ENCODE measurements at places on chromosomes 4 and X.

- DNase-seq = no peak
Observed at GRCh38 chr4:21034728-21035127, 334.5 kb downstream of the PACRGL start.

DNA sequence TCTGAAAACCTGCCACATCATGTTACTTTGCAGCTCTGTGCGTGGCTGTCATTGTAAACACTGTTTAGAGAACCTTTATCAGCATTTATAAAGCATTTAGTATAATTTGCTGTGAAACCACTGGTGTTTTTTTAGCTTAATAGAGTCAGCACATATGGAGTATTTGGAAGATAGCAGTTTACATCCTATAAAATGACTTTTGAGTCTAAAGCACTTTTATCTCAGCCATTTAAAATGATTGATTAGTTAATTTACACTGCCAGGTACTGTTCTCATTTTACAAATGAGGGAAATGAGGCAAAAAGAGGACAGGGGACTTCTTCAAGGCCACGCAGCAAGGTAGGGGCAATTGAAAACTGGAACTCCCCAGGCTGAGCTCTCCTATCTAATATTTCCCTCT lies 181.7 kb downstream of the FRMPD4 start:
- DNase-seq = no peak

- DNase-seq = peak; percentile 40
Observed at GRCh38 chr4:110196871-110197528, 1.4 kb downstream of the ELOVL6 start.

DNA sequence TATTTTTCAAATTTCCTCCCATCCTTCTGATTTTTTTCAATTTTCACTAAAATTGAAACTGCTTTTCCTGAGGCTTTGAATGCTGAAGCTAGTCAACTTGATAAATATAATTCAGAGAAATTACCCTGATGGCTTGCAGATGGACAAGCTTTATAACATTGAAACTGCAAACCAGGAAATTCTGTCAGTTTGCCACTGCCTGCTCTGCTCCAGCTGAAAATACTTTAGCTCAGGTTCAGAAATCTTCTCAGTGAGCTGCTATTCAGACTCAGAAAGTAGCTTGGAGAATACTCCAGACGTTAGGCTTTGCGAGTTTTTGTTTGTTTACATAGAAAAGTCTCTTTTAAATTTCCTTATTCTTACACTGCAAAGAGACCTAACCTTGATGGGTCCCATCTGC lies 1574.7 kb downstream of the STIM2 start:
- DNase-seq = no peak

GRCh38 chr4:137621056-137621455 lies 88.8 kb upstream of the PCDH18 start:
- no peak for DNase-seq

DNA sequence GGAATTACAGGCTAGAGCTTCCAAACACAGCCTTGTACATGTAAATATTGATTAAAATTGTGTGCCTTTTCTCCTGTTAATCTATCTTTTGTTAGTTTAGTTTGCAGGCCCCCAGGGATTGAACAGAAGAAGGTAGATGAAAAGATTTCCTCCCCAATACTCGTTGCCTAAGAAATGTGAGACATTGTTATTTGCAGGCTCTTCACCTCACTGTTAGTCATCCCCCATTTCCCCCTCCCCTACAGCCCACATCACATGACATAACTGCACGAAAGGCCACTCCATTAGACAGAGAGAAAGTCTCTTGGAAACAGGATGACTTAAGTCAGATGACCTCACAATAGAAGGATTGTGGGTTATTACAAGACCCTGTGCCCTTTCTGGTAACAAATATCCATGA lies 13.3 kb upstream of the MID1 start:
- DNase-seq = peak; percentile 27

GRCh38 chr4:32268863-32269262 lies 1548.7 kb downstream of the PCDH7 start:
- DNase-seq = no peak

- DNase-seq = no peak
Observed at GRCh38 chrX:124358800-124359383, 12.5 kb downstream of the SH2D1A start.

- DNase-seq = no peak
Observed at GRCh38 chr4:23934915-23935314, 45.1 kb upstream of the PPARGC1A start.

- no peak for DNase-seq
Observed at GRCh38 chr4:48653217-48654014, 126.7 kb downstream of the FRYL start.

- no peak for DNase-seq
Observed at GRCh38 chrX:86148594-86148993, 343 bp downstream of the DACH2 start.

DNA sequence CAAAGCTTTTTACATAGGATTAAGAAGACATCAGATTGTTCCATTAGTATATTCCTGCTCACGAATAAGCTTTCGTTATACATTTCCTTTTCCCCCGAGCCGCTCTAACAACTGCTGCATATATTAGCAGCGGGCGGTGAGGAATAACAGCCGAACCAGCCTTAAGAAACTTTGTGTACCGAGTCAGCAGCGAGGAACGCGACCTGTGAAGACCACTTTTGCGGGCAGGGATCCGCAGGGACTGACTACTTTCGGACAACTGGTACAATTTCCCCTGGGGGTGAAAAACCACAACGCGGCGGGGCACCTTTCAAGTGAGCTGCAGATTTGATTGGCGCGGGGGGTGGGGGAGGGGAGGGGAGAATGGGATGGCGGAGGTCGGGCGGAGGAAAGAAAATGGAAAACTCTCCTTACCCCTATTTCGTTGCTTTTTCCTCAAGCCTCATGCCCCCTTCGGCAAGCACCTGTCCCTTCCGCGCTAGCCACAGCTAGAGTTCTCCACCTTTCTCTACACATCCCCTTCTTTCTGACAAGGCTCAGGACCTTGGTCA lies 5.9 kb upstream of the PITX2 start:
- no peak for DNase-seq

GRCh38 chr4:138892483-138893407 lies 122.8 kb upstream of the NOCT start:
- no peak for DNase-seq

DNA sequence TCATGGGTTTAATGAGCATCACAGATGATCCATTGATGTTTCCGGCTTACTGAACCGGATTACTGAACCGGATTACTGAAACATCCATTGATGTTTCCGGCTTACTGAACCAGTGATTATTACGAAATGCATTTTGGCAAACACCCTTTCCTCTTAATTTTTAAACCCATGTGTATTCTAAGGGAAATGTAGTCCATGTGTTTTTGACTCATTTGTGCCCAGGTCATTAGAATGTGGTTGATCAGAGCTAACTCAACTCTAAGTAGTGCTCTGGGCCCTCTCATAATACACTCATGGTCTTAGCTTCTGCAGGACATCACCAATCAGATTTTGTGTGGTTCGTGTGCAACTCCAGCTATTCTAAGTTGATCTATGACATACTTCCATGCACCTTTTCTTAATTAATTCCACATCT lies 141.6 kb downstream of the SPATA18 start:
- no peak for DNase-seq

GRCh38 chr4:104815665-104816064 lies 321.0 kb upstream of the CXXC4 start:
- DNase-seq = no peak

DNA sequence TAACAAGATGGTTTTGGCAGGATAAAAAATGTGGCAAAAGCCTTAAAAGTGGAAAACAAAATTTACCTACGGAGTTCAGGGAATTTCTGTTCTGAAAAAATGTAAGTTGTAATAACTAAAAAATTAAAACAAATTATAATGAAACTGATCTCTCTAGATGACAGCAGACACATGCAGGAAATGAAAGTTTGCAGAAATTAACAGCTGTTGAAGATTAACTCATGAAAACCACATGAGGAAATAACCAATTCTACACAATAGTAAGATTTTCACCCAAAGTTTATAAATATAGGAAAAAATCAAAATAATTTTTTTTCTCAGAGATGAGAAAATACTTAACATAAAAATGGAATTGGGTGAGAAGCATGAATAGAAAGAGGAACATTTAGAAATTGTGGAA lies 47.5 kb upstream of the UGT2B15 start:
- DNase-seq = no peak

- no peak for DNase-seq
Observed at GRCh38 chrX:38260231-38260630, 39.6 kb upstream of the SRPX start.

GRCh38 chrX:14309431-14309830 lies 219.9 kb upstream of the GLRA2 start:
- DNase-seq = no peak

GRCh38 chr4:47210828-47211227 lies 179.5 kb downstream of the GABRB1 start:
- DNase-seq = no peak

DNA sequence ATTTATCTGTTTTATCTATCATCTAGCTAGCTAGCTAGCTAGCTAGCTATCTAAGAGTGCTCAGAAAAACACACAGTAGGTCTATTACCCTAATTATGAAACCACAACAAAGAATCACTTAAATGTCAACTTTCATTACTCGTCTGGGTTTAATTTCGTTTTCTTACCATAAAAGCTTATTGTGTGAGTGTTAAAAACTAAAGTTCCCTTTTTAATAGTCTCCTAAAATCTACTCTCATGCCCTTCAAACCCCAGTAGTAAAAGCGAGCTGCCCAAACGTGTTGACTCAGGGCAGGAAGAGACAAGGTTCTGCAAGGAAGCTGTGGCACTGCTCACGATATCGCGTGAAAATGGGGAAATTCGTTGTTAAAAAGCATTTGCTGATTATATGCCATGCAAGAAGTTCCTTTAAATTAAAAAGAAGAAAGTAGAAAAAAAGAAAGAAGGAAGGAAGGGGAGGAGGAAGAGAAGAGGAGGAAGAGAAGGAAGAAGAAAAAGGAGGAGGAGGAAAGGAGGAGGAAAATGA lies 595 bp downstream of the MBNL3 start:
- no peak for DNase-seq

DNA sequence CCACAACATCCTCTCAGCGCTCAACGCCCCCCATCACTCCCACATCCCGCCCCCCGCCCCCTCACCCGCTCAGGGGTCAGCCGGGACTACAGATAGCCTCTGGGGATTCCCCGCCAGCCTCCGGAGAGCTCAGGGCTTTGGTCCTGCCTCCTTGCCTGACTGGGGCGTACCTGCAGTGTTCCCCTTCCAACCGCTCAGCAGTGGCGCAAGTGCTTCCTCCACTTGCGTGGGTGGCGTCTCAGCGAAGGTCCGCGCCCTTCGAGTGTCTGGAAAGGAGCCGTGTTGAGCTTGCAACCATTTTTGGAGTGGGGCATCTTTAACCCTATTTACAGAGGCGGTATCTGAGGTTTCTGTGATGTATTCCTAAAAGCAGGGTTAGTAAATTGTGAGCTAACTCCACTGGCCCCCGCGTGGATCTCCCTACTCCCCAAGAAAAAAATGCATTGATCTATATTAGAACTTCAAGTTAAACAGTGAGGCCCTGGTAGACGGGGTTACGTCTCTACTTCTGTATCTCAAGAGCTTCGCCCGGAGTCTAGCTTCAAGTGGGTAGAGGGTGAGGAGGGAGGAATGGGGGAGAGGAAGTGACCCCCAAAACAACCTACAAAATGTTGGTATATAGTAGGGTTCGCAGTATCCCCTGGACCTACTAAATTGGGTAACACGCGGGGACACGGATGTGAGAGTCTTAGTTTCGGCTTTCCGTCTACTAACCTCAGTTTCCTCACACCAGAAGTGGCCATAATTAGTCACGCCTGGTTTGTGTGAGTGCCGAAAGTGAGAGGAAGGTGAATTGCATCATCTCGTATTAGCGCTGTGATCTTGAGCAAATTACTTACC lies 16.1 kb downstream of the NKX3-2 start:
- DNase-seq = no peak

DNA sequence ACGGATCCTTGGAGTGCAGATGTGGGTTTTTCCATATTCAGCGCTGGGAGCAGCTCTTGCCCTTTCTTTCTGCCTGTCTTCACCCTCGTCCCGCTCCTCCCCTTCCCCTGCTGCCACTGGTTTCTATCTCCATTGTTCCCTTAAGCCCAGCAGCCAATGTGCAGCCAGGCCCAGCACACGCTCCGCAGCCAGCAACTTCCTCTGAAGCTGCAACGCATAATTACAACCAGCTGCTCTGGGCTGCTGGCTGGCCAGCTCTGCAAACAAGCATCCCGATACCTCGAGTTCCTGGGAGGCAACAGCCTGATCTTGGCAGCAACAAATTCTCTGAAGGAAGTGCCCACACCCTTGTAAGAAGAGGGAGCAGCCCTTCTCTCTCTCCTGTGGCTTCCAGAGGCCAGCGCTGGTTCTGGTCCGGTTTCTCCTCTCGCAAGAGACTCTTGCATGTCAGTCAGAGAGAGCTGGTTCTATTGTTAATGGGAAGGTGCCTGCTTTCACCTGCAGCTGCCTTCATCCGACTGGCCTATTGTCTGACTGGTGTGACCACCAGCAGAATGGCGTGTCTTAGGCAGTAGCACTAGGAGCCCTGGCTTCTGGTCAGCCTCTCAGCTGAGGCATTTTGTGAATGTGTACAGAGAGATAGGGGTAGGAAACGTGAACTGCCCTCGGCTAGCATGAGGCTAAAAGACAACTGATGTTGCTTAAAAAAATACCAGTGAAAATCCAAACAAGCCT lies 83.8 kb upstream of the MAML3 start:
- DNase-seq = peak; percentile 91

- no peak for DNase-seq
Observed at GRCh38 chr4:10005632-10006031, 15.7 kb downstream of the SLC2A9 start.

GRCh38 chr4:167431371-167431770 lies 197.1 kb upstream of the SPOCK3 start:
- DNase-seq = no peak

GRCh38 chrX:65532016-65532415 lies 2.6 kb downstream of the LAS1L start:
- no peak for DNase-seq

GRCh38 chr4:73340917-73341316 lies 63.2 kb upstream of the ALB start:
- no peak for DNase-seq

- no peak for DNase-seq
Observed at GRCh38 chr4:79588679-79589078, 180.7 kb upstream of the GK2 start.

DNA sequence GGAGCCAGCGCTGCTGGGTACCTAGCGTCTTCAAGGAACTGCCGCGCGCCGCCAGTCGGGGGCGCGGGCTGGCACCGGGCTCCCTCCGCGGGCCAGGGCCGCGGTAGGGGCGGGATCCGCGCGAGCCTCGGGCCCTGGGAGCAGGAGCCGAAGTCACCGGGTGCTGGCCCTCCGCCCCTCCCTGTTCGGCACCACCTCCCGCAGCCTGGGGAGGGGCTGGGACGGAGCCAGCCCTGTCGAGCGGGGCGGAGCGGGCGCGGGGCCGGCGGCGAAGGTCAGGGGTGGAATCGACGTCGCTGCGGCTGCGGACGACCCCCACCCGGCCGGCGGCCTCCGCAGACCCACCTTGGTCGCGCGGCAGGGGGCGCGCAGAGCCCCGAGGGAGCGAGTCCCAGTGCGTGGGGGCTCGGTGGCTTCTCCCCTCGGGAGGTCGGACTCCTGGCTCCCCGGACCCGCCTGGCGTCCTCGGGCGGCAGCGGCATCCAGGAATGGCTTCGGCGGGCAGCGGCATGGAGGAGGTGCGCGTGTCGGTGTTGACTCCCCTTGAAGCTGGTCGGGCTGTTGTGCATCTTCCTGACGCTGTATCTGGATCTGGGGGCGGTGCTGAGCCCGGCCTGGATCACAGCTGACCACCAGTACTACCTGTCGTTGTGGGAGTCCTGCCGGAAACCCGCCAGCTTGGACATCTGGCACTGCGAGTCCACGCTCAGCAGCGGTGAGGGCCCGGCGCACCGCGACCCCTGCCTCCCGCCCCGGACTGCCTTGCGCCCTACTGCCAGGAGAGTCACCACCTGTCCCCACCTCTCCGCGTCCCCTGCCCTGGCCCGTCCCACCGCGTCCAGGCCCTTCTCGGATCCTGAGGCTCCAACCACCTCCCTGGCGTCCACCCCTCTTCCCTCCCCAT lies 50.5 kb upstream of the FAM47C start:
- no peak for DNase-seq

All from amniotic stem cell (primary cell).